NCI-H774 (cell line): ENCODE measurements at places on chromosomes 4 and X.

GRCh38 chr4:138338840-138339239 is 96.7 kb upstream of the SLC7A11 start:
- DNase-seq = no peak

GRCh38 chr4:139789096-139789654 is 123.6 kb downstream of the MGST2 start:
- DNase-seq = no peak

DNA sequence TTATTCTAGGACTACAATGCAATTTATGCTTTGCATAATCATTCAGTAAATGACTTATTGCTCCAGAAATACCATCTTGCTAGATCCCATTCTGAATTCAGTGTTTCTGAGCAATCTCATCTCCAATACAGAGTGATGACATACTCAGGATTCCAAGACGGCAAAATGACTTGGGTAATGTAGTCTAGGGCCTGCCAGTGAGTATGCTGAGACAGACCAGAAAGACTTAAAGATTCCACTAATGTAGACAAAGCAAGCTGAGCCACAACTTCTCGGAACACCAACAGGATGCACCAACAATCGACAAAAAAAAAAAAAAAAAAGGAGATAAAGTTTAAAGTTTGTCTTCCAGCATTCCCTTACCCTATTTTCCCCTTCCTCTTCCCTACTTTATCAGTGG is 919 bp upstream of the SEC24B start:
- DNase-seq = no peak

- DNase-seq = no peak
These were observed 59.8 kb upstream of the GPM6A start for GRCh38 chr4:175871774-175872405.

DNA sequence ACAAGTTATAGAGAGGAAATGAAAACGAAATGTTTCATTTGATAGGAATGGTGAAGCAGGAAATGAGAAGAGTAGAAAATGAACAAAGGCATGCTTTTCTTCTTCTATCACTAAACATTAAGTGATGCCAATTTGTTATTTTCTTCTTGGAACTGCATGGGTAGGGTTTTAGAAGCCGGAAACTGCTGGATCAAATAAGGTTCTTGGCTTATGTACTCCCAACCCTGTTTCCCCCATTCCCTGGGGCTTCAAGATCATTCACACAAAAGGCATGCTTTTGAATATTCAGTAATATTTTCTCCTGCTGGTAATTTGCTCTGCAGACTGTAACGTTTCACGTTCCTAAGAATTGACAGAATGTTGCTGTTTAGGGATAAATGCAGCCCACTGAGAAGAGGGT is 224.1 kb downstream of the NLGN4X start:
- no peak for DNase-seq

DNA sequence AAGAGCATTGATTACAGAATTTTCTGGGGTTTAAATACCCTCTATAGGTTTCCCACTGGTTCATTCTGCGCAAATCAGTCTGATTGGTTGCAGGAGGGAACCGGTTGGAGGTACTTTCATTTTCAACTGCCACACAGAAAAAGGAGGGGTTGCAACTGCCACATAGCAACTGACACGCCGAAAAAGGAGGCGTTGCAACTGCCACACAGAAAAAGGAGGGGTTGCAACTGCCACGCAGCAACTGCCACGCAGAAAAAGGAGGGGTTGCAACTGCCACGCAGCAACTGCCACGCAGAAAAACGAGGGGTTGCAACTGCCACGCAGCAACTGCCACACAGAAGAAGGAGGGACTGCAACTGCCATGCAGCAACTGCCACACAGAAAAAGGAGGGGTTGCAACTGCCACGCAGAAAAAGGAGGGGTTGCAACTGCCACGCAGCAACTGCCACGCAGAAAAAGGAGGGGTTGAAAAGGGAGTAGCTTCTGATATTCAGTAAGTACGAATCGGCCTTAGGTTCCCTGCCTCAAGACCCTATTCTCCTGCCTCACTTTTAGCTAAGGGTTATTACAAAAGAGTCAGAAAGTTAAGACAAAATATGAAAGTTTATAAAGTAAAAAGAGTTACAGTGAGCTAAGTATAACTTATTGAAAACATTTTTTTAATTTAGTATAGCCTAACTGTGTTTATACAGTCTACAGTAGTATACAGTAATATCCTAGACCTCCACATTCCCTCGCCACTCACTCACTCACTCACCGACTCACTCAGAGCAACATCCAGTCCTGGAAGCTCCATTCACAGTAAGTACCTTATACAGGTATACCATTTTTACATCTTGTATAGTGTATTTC is 431.8 kb downstream of the KCTD8 start:
- peak; percentile 72 for DNase-seq

DNA sequence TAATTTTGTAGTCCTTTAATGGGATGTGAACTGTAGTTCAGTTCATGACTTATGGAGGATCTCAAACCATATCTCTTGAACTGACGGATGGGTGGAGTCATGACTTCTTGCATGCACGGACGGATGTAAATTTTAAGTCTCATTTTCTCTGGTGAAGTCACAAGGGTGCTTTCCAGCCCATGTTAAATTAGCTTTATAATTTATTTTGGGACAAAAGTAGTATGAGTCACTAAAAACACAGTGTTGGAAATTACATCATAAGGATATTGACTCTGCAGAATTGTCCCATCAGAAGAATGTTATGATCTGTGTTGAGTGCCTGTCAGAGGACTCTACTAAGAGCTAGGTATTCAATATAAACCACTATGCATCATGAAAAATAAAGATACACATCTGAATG is 6.8 kb upstream of the PAGE5 start:
- DNase-seq = no peak

- DNase-seq = no peak
These were observed 58.4 kb upstream of the STS start for GRCh38 chrX:7088968-7089615.

GRCh38 chrX:119410027-119410819 is 11.1 kb downstream of the SLC25A43 start:
- peak; percentile 15 for DNase-seq

- no peak for DNase-seq
These were observed 793 bp upstream of the DCUN1D4 start for GRCh38 chr4:51842167-51842553.

GRCh38 chrX:131477498-131477897 is 66.4 kb upstream of the OR13H1 start:
- DNase-seq = no peak

DNA sequence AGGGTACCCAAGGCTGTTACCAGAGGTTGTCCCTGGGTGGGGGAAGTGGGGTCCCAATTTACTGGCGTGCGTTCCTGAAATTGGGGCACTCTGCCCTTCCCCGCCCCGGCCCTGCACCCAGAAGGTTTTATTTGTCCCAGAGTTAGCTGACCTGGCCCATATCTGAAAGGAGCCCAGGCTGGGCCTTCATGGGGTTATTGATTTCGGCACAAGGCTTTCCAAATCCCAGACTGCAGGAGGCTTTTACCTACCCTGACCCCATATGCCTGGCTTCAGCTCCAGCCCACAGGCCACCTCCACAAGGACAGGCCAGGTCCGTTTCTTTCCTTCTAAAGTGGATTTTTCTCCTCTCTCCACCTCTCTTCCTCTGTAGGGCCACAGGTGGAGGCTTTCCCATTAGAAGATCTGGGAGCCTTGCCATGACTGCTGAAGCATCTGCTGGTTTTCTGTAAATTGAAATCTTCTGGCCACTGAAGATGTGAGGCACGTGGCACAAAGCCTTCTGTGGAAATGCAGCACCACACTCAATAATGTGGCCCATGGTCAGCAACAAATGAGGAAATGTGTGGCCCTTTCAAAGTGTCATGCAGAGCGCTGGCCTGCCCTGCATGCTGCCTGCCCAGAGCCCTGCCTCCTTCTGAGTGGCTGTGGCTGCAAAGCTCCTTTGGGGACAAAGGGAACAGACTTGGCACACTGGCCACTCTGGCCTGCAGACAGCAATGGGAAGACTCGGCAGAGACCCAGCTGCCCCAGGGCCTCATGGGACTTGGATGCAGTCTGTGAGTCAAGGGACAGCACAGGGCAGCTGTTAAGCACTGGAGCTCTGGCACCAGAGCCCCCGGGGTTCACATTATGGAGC is 43.1 kb upstream of the MTM1 start:
- no peak for DNase-seq
